Activated CD4-positive, alpha-beta T cell treated with anti-CD3 and anti-CD28 coated beads, Interleukin-2, Interleukin-4, amounts not matched to agents 100 ng/mL and 50 ng/mL, durations not matched to agents 16 hours and 8 hours (primary cell): ENCODE measurements at places on chromosomes 3 and 15.

GRCh38 chr15:84755736-84756527 is 7.5 kb downstream of the ZNF592 start:
- no peak for DNase-seq

GRCh38 chr3:64921281-64922065 is 233.7 kb upstream of the ADAMTS9 start:
- no peak for DNase-seq

- no peak for DNase-seq
Measured at GRCh38 chr3:142027300-142027699, 122.0 kb downstream of the TFDP2 start.

DNA sequence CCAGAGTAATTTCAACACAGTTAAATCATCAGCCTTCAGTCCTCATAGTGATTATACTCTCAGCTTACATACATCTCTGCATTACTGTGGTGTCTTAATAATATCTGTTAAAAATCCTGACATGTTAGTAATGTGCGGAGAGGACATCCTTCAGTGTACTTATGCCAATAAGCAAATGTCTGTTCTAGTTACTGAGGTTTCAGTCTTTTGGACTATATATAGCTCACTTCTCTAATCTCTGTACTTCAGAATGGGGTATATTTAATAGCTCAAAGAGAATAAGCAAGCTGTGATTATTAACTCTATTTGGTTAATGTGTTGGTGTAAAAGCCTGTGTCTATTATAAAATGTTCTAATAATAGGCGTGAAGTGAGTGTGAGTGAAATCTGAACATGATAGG is 28.9 kb upstream of the OSTN start:
- no peak for DNase-seq

- DNase-seq = peak; percentile 50
Measured at GRCh38 chr3:126654571-126655383, at the start of gene TXNRD3. Gene TXNRD3, minus strand, starts transcription at chr3:126655124.

DNA sequence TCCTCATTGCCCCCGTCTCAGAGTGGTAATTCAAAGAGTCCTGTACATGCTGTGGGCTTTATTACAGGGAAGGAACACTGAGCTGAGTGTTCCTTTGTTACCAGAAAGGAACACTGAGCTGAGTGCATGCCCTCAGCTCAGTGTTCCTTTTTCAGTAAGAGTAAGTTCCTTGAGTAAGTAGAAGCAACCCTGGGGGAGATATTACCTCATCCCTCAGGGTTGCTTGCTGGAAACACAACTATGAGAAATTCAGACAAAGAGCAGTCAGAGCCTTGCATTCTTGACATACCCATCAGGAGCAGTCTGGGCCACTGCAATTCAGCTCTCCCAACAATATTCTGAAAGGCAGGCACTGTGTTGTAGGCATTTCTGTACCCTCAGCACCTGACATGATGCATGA is 17.0 kb downstream of the CHRM5 start:
- DNase-seq = no peak
